ENCODE measurements at places on chromosomes 3 and 15.

DNA sequence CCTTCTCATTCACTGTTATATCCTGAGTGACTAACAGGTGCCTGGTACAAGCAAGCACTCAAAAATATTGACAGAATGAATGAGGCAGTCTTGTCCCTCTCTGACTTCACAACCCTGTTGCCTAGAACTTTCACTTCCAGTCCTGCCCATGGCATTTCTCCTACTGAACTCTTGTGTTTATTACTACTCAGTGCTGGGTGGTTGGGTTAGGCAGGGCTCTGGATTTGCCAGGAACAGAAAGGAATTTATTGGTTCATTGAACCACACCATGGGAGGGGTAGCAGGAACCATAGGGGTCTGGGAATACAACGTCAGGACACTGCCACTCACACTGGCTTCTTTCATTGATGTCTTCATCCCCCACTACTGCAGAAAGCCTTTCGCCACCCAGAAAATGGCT, 41.9 kb upstream of the SEMA4B start:
- no peak for DNase-seq

- DNase-seq = no peak
Measured at GRCh38 chr3:55860049-55860721, 373.1 kb upstream of the WNT5A start.

DNA sequence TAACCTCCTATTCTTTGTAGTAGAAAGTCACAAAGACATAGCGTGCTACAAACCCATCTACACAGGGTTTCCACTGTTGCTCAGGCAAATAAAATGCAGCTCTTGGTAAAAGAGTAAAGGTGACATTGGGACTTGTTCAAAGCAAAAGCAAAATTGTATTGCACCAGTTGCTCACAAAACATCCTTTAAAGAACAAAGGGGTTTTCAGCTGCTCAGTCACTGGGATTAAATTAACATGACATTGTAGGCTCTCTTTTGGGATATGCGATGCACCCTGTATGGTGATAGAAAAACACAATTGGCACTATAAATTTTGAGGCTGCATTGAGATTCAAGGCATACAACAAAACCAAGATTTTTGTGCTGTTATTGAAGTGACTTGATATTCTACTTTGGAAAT, 447.3 kb upstream of the CNTN3 start:
- DNase-seq = no peak

DNA sequence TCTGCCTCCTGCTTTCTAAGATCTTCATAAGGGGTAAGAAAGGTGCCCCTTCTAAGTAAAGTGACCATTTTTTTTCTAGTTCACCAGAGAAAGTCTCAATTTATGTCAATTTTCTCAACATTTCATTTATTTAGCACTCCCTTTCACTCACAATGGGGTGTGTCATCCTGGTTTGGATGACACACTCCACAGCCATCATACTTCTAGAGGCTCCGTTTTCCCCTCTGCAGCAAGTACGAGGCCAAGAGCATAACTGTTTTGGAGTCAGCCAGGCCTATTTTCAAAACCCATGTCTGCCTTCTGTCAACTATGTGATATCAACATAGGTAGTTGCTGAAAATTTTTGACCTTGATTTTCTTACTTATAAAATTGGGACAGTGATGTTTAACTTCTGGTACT, 703.2 kb downstream of the NLGN1 start:
- no peak for DNase-seq

DNA sequence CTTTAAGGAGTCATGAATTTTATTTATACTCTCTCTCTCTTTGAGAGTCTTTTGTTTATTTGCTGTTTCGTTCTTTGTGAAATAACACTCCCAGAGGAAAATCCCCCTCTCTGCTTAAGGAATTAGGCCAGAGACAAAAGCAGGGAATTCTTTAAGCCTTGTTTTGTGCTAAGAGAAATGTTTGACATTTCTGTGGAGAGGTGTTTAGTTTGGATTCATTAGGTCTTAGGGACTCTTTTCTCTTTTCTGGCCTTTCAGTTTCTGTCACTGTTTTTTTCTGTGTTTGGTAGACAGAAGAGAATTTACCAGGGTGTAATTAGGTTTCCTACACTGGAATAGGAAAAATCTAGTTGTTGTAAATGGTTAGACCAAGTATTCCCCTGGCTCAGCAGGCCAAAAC, 241.8 kb upstream of the NR2F2 start:
- DNase-seq = no peak

DNA sequence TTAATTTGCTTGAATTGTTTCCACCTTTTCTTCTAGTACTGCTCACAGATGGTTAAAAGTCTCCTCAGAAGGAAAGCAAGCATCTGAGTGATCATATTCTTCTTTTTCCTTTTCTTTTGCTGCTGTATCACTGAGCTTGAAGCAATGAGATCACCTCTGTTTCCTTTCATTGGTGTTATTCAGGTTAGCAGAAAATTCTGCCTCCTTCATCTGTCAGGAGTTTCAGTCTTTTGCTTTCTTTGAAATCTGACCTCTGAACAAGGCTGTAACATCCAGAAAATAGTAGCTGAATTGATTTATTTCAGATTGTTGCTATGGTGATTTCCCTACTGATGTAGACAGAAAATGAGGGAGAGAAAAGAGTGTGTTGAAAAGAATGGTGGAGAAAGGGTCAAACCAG, 343.0 kb downstream of the MFSD1 start:
- no peak for DNase-seq

- DNase-seq = no peak
Measured at GRCh38 chr3:189308608-189309007, 136.8 kb downstream of the TPRG1 start.

- DNase-seq = no peak
Measured at GRCh38 chr3:53225181-53225580, 30.6 kb downstream of the TKT start.
